ENCODE measurements at places on chromosomes 3 and 15.

DNA sequence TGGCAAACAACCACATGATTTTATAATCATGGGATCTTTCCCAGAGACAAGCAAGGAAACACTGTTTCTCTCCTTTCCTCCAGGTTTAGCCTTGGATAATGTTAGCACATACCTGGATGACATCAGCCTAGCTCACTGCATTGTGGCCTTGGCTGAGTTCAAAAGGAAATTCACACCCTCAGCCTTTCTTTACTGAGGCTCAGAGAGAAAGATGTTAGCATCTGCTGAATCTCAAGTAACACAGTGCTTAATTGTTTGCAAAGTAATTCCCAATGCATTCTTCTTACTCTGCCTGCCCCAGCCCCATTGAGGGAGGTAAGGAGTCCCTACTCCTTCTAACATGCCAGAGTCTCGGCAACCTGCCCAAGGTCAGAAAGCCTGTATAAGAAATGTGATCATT, 432.2 kb upstream of the LMCD1 start:
- no peak for DNase-seq

DNA sequence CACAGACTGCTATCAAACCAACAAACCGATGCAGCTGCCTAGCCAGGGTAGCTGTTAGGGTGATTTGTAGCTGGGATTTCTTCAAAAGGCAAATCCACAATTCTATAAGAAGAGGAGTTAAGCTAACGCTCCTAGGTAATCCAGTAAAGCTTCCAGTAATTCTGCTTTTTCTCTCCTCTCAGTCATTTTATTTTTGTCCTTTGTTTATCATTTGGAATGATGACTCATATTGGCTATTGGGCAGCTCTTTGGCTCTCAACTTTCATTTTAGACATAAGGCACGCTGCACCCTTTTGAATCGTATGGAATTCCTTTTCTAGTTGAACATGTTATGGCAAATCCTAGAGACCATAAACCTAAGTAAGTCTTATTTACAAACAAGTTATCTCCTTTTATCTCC, 53.2 kb upstream of the PPARG start:
- no peak for DNase-seq

DNA sequence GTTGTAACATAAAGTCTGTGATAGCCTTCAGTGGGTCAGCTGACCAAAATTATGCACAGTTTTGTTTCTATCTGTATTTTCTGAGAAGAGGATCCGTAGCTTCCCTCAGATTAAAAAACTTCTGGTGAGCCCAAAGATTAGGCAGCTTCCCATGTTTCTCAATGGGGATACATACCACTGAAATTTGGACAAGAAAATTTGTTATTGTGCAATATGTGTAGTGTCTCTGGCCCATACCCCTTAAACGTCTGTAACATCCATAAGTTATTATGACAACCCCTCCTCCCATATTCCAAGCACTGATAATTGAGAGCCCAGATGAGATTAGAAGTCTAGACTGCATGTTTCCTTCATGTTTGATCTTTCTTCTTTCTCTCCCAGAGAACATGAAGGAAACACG, 1.9 kb upstream of the MITF start:
- DNase-seq, result no peak

- peak; percentile 55 for DNase-seq
Measured at GRCh38 chr15:75508840-75509532, 57.5 kb upstream of the SIN3A start.

DNA sequence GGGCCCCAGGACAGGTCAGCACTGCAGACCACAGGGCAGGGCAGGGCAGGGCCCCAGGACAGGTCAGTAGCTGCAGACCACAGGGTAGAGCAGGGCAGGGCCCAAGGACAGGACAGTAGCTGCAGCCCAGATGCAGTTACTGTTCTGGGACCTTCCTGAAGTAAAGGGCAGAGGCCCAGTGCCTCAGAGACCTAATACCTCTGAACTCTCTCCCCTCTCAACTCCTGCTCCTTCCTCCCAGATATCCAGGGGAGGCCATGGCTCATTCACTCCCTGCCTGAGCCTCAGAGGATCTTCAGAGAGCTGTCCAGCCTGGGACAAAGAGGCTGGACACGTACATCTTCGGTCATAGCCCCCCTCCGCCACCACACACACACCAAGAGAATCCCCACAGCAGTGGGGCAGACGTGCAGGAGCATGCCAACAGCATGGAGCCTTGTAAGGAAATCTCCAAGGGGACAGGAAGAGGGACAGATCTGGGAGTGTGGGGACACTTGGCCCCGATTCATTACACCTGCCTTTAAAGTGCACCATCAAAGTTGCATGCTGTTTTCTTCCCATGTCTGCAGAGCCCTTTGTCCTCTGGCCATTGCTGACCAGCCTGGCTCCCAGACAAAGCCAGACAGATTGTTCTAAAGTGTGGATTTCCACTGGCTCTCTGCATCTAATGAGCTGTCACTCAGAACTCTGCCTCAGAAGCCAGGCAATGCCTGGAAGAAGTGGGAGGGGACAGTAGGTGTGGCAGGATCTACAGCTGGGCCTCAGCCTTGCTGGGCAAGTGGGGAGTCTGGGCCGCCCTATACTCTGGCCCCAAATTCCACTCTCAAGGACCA, 24.2 kb upstream of the BUB1B start:
- DNase-seq, result no peak

DNA sequence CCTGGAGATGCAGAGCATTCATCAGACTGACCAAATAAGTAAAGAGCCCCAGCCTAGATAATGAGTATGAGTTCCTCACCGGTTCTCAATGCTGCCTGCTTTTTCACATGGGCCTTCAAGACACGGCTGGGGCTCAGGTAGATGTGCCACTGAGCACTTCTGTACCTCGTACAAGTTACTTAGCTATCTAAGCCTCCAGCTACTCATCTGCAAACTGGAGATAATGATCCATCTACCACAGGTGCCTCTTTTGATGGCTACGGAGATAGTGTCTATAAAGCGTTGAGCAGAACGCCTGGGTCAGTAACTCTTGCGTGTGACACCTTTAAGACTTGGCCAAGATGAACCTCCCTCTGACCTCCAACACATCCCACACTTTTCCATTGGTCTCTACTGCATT, 56.3 kb downstream of the CCR4 start:
- DNase-seq, result no peak

DNA sequence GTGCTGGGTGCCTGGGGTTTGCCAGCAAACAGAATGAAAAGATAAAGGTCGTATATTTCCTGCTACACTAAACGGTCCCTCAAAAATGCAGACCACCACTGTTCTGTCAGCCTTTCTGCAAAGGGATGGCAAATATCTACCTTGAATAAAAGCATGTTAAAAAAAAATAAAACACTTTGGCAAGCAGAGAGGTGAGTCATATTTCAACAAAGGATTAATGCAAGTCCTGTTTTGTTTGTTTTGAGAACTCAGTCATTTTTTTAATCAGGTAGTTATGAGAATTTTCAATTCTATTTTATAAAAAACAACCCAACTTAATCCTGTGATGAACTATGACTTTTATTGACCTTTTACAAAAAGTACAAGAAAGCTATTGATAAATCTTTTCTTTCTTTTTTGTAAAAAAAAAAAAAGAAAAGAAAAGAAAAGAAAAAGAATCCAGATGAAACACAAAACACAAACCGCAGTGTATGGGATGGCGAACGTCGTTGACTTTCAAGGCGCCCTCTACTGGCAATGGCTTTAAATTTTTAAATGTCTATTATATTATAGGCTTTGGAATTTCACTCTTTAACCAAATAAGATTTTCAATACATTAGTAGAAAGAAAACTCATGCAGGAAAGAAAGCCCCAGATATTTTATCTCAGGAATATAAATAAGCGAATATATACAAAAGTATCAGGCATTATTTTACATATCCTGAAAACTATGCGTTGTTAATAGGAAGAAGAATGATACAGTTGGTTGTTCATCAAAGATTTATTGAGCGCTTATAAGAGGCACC, 87.8 kb downstream of the NCEH1 start:
- peak; percentile 34 for DNase-seq

DNA sequence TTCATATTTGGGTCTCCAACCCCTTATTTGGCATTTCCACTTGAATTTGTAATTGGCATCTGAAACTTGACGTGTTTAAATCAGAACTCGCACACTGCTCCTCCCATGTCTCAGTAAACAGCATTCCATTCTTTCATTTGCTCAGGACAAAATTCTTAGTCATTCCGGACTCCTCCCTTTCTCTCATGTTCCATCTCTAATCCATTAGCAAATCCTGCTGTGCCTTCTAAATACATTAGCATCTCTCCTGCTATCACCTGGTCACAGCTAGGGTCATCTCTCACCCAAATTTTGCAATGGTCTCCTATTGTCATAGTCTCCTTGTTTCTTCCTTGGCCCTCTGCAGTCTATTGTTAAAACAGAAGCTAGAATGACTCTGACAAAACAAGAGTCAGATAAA, 119.9 kb upstream of the CADPS start:
- DNase-seq, result no peak
